Spinal cord (tissue), 10 donors: ENCODE measurements at places on chromosomes 2 and 18. TPM values are rescaled to one million over a fixed set of nuclear protein-coding genes. Genes with fewer than 3 reads are reported as not detected.

Gene SNED1
- total RNA-seq, result 93.7 TPM

Gene SLC40A1
- total RNA-seq, result 156 TPM

Gene HOXD12
- total RNA-seq, result not detected

Gene CABYR
- 9.1 TPM for total RNA-seq

Gene SERPINB10
- 3.7 TPM for total RNA-seq

DNA sequence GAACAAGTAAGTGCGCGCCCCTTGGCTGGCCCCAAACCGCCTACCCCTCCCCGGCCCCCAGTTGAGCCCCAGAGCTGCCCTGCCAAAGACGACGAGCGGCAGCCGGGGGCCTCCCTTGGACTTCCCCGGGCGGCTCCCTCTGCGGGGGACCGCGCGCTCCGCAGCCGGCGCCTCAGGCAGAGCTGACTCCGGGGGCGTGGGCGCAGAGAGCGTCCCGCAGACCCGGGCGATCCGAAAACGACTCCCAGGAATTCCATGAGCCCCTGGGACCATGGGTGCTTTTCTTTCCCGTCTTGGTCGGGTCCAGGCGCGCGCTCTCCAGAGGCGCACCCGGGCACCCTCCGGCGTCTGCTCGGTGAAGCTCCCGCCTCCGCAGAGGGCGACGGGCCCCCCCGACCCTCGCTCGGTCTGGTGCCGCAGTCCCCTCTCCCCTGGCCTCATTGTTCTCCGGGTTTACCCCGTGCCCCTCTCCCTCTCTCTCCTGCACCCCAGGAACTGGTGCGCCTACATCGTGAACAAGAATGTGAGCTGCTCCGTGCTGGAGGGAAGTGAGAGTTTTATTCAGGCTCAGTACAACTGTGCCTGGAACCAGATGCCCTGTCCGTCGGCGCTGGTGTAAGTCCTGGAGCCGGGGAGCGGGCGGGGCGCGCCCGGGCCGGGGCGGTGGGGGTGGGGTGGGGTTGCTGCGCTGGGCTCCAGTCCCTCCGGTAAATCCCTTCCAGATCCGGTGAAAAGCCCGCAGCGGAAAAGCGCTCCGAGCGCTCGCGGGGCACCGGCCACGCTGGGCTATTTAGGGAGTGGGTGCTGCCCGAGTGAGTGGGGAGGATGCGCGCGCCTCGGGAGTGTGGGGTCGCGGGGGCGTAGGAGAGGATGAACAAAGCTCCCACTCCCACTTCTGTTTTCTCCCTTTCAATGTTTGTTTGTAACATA lies 776 bp downstream of the EMILIN2 start:
- H3K4me1 ChIP-seq, result peaks cover 19% of the 10 kb centered on the region
- no peaks in the 10 kb centered on the region for H3K36me3 ChIP-seq
- peak overlapping the region; percentile 44 for H3K4me3 ChIP-seq
- peak overlapping the region; percentile 69 for H3K27ac ChIP-seq
- H3K27me3 ChIP-seq, result peaks cover 59% of the 10 kb centered on the region

DNA sequence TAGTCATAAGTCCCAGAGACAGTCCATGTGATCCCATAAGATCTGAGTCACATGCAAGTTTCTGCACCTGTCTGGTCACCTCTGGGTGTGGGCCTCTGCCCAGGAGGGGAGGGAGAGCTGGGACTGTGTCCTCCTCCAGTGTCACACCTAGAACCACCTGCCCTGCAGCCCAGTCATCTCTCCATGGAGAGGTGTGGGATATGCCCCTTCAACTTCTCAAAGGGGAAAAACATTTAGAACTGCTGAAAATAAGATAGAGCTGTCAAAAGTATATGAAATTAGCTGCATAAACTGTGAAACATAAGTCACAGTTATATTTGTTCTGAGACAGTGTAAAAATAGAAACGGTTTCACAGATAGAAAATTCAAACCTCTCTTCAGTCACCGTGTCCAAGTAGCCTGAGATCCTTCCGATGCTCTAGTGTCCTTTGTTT lies 55.4 kb downstream of the NGEF start:
- no peak overlapping the region for H3K4me3 ChIP-seq
- no peak overlapping the region for H3K27ac ChIP-seq
- no peaks in the 10 kb centered on the region for H3K4me1 ChIP-seq
- H3K36me3 ChIP-seq, result no peaks in the 10 kb centered on the region
- DNase-seq, result no peak

DNA sequence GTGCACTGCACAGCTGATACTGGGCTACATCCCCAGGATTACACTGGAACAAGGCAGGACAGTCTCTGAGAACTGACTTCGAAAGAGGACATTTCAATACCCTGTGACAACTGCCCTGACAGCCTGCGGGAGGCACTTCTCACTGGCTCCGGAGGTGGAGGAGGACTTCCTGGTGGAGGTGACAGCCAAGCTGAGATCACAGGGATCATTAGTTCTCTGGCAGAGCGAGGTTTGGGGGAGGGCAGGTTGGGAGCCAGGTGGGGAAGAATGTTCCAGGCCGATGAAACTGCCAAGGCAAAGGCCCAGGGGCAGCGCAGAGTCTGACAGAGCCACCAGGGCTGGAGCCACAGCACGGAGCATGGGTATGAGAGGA lies 28.0 kb upstream of the NPAS2 start:
- H3K27me3 ChIP-seq, result no peaks in the 10 kb centered on the region
- no peaks in the 10 kb centered on the region for H3K4me1 ChIP-seq

- H3K4me3 ChIP-seq, result no peak overlapping the region
- H3K4me1 ChIP-seq, result no peaks in the 10 kb centered on the region
- peaks cover 3% of the 10 kb centered on the region for H3K36me3 ChIP-seq
Observed at GRCh38 chr2:96124406-96125265, 8.3 kb upstream of the ADRA2B start.

GRCh38 chr2:175309799-175310198 lies 128.3 kb upstream of the ATP5MC3 start:
- peak; percentile 3 for DNase-seq
- H3K27ac ChIP-seq, result no peak overlapping the region
- H3K36me3 ChIP-seq, result no peaks in the 10 kb centered on the region
- no peak overlapping the region for H3K4me3 ChIP-seq
- no peaks in the 10 kb centered on the region for H3K4me1 ChIP-seq

GRCh38 chr18:58362027-58362575 lies 266.8 kb downstream of the ALPK2 start:
- no peak overlapping the region for H3K27ac ChIP-seq
- H3K4me1 ChIP-seq, result no peaks in the 10 kb centered on the region
- no peak overlapping the region for H3K4me3 ChIP-seq
- no peak for DNase-seq
- H3K27me3 ChIP-seq, result no peaks in the 10 kb centered on the region

- no peaks in the 10 kb centered on the region for H3K4me1 ChIP-seq
- H3K27ac ChIP-seq, result no peak overlapping the region
- H3K36me3 ChIP-seq, result no peaks in the 10 kb centered on the region
- no peak for DNase-seq
- H3K27me3 ChIP-seq, result no peaks in the 10 kb centered on the region
Observed at GRCh38 chr18:40160361-40160760, 1794.7 kb upstream of the PIK3C3 start.

- no peak for DNase-seq
- H3K36me3 ChIP-seq, result no peaks in the 10 kb centered on the region
- H3K4me1 ChIP-seq, result peaks cover 3% of the 10 kb centered on the region
- H3K27me3 ChIP-seq, result no peaks in the 10 kb centered on the region
Observed at GRCh38 chr2:235270956-235271355, 222.9 kb upstream of the AGAP1 start.

- H3K36me3 ChIP-seq, result no peaks in the 10 kb centered on the region
- no peak for DNase-seq
- no peaks in the 10 kb centered on the region for H3K27me3 ChIP-seq
- no peaks in the 10 kb centered on the region for H3K4me1 ChIP-seq
Observed at GRCh38 chr2:230636684-230637271, 75.9 kb upstream of the CAB39 start.

DNA sequence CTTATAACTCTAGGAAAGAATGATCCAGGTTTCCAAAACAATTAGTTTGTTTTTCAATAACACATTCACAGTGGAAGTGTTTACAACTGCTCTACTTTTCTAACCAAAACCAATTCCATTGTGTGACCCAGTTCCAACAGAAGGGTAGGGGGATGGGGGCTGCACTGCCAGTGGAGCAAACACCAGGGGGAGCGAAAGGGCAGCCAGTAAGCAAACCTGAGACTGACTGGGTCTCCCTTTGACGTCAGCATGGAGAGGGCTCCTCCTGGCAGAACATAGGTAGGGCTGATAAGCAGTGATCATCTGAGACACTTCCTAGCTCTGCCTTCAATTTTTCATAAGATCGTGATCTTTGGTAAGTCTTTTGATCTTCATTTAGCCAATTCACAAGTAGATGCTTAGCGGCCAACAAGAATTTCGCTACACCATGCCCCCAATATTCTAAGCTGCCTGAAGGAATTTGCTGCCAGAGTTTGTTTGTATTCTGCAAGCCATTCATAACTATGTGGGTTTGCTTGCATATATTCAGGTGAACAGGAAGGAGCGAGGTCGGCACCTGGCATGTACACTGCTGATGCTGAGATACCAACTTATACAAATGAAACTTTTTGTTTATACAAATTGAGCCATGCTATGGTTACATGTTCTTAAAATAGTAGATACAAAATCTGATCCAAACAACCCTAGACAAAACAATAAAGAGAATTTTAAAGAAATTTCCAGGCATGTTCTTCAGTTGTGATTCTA lies 45.9 kb downstream of the ST6GAL2 start:
- H3K36me3 ChIP-seq, result peaks cover 19% of the 10 kb centered on the region
- H3K4me1 ChIP-seq, result peaks cover 22% of the 10 kb centered on the region
- no peaks in the 10 kb centered on the region for H3K27me3 ChIP-seq
- H3K27ac ChIP-seq, result no peak overlapping the region
- no peak overlapping the region for H3K4me3 ChIP-seq
- DNase-seq, result peak; percentile 71

- peaks cover 84% of the 10 kb centered on the region for H3K4me1 ChIP-seq
- H3K4me3 ChIP-seq, result no peak overlapping the region
- H3K36me3 ChIP-seq, result no peaks in the 10 kb centered on the region
- H3K27me3 ChIP-seq, result no peaks in the 10 kb centered on the region
Observed at GRCh38 chr2:128375454-128375853, 56.8 kb upstream of the HS6ST1 start.

DNA sequence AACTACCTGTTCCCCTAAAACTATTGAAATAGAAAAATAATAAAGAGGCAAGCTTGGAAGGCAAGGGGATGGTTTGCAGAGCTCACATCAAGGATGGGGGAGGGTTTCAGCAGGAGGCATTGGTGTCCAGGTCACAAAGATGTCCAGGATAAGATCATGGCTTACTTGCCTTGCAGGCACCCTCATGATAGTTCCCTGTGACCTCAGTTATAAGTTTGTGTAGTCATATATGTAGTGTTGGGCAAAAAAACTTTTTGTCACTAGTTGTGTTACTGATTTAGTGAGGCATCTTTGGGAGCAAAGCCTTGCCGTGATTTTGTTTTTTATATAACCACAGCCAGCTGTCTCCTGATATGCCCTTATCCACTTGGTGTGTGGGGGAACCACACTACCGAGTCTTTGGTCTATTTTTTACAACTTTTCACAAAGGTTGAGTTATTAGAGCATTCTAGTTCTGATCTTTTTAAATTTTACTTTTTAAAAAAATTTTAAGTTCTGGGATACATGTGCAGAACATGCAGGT lies 53.3 kb downstream of the IL1R2 start:
- no peaks in the 10 kb centered on the region for H3K36me3 ChIP-seq
- DNase-seq, result no peak
- H3K27me3 ChIP-seq, result peaks cover 8% of the 10 kb centered on the region
- H3K4me1 ChIP-seq, result peaks cover 4% of the 10 kb centered on the region

- no peak for DNase-seq
- no peak overlapping the region for H3K4me3 ChIP-seq
- no peaks in the 10 kb centered on the region for H3K4me1 ChIP-seq
- H3K36me3 ChIP-seq, result no peaks in the 10 kb centered on the region
- no peak overlapping the region for H3K27ac ChIP-seq
Observed at GRCh38 chr2:30185178-30185577, 38.4 kb downstream of the YPEL5 start.

DNA sequence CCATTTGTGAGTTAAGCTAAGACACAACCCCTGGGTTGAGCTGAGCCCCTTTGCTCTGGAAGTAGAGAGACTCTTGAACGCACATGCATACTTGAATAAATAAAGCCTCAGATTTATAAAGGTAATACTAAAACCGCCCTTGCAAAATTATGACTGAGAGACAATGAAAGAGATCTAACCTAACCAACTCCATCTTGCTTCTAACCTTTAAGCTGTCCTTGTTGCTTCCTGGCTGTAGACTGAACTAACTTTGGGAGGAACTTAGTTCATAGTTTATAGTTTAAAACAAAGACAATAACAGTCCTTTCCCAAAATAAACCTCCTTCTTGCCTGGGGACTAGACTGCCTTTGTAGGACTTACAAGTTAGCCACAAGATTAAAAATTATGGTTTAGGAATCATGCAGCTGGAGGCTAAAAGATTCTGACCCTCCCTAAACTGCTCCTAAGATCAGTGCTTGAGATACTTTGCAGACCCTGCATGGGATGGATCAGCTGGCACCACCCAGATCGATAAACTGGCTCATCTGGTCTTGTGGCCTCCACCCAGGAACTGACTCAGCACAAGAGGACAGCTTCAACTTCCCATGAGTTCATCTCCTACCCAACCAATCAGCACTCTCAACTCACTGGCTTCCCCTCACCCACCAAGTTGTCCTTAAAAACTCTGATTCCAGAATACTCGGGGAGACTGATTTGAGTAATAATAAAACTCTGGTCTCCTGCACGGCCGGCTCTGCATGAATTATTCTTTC lies 240.2 kb upstream of the SLC14A2 start:
- DNase-seq, result no peak
- no peaks in the 10 kb centered on the region for H3K36me3 ChIP-seq
- no peak overlapping the region for H3K27ac ChIP-seq
- no peak overlapping the region for H3K4me3 ChIP-seq
- H3K27me3 ChIP-seq, result no peaks in the 10 kb centered on the region

- H3K36me3 ChIP-seq, result no peaks in the 10 kb centered on the region
- H3K27ac ChIP-seq, result no peak overlapping the region
- no peaks in the 10 kb centered on the region for H3K27me3 ChIP-seq
Observed at GRCh38 chr2:149832324-149832723, 244.7 kb upstream of the MMADHC start.

DNA sequence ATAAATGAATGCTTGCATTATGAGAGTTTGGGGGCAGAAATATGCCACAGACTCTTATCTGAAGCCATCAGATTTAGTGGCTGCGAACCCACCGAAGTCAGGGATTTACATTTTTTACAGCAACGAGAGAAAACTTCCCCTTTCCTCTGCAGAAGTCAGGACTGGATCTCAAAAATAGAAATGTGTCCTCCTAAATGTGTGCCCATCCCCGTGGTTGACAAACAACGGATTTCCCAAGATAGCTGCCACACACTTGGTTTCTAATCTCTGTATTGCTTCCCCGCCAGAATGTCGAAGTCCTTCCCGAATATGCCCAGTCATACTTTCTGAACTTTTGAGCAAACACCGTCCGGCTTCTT lies 879 bp upstream of the ADAM23 start:
- DNase-seq, result no peak
- peak overlapping the region; percentile 63 for H3K4me3 ChIP-seq
- peak overlapping the region; percentile 83 for H3K27ac ChIP-seq
- no peaks in the 10 kb centered on the region for H3K36me3 ChIP-seq
- H3K27me3 ChIP-seq, result no peaks in the 10 kb centered on the region

- H3K4me1 ChIP-seq, result peaks cover 33% of the 10 kb centered on the region
- H3K4me3 ChIP-seq, result no peak overlapping the region
- H3K36me3 ChIP-seq, result peaks cover 11% of the 10 kb centered on the region
- H3K27me3 ChIP-seq, result no peaks in the 10 kb centered on the region
- no peak overlapping the region for H3K27ac ChIP-seq
Observed at GRCh38 chr2:85401464-85401805, 8.7 kb downstream of the CAPG start.
